Activated naive CD8-positive, alpha-beta T cell treated with anti-CD3 and anti-CD28 coated beads, Interleukin-2, amount 10 ng/mL, durations not matched to agents 7 days and 5 days (primary cell): ENCODE measurements at places on chromosomes 7 and 10. TPM values are rescaled to one million over a fixed set of nuclear protein-coding genes. Genes with fewer than 3 reads are reported as not detected.
A peak's percentile ranks its signal among the peaks of the same experiment; 100 is the strongest.

FAM149B1 gene
- total RNA-seq: 18.4 TPM

GRCh38 chr10:4058514-4059029 is 273.6 kb upstream of the KLF6 start:
- H3K36me3 ChIP-seq: peaks cover 6% of the 10 kb centered on the region
- no peaks in the 10 kb centered on the region for H3K27me3 ChIP-seq
- H3K4me1 ChIP-seq: peaks cover 25% of the 10 kb centered on the region
- no peak overlapping the region for H3K4me3 ChIP-seq

GRCh38 chr10:100183481-100183880 is 2.3 kb downstream of the ERLIN1 start:
- no peaks in the 10 kb centered on the region for H3K27me3 ChIP-seq
- peaks cover 20% of the 10 kb centered on the region for H3K36me3 ChIP-seq
- H3K4me1 ChIP-seq: peaks cover 47% of the 10 kb centered on the region

DNA sequence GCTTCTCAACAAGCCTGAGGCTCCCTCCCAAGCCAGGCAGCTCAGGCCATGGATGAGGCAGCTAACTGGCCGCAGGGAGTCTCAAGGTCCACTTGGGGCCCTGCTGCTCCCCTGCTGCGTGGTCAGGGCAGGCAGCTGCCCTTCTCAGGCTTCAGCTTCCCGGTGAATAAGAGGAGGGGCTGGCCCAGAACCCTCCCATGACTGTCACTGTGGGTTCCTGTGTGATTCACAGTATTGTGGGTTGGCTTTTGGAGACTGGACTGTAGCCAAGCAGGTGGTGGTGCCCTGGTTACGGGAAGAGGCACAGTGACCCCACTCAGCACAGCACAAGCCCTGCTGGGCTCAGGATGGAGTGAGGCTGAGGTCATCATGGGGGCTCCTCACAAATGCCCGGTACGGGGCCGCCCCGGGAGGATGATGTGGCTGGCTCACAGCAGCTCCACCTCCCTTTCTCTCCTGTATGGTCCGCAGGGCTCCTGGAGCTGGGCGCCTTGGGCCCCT is 189.8 kb downstream of the HECW1 start:
- H3K36me3 ChIP-seq: no peaks in the 10 kb centered on the region
- DNase-seq: no peak
- H3K27ac ChIP-seq: no peak overlapping the region
- no peak overlapping the region for H3K4me3 ChIP-seq
- peaks cover 7% of the 10 kb centered on the region for H3K27me3 ChIP-seq
- H3K4me1 ChIP-seq: peaks cover 1% of the 10 kb centered on the region

DNA sequence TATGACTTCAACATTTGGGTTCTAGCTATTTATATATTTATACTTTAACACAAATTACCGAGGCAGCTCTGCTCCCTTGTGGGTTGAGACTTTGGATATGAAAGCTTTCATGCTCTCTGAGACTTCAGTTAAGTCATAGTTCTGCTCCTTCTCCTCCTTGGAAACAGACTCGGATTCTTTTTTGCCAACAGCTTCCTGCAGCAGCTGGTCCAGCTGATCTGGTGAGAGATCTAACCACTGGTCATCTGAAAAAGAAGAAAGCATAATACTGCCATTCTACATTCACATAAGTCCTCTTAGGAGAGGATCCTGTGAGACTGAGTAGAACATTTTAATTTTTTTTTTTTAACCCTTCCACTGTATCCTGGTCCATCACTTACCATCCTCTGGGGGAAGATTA is 28.6 kb downstream of the ECD start:
- no peaks in the 10 kb centered on the region for H3K27me3 ChIP-seq
- peaks cover 15% of the 10 kb centered on the region for H3K36me3 ChIP-seq
- no peak overlapping the region for H3K4me3 ChIP-seq

GRCh38 chr10:66852811-66853210 is 73.0 kb upstream of the LRRTM3 start:
- DNase-seq: no peak
- no peaks in the 10 kb centered on the region for H3K36me3 ChIP-seq
- H3K4me3 ChIP-seq: no peak overlapping the region

- H3K4me3 ChIP-seq: no peak overlapping the region
- DNase-seq: no peak
These were observed 238.6 kb downstream of the CNTNAP2 start for GRCh38 chr7:146355216-146355615.

- peaks cover 10% of the 10 kb centered on the region for H3K27me3 ChIP-seq
- no peak overlapping the region for H3K4me3 ChIP-seq
- H3K27ac ChIP-seq: no peak overlapping the region
- H3K4me1 ChIP-seq: no peaks in the 10 kb centered on the region
These were observed 179.4 kb upstream of the MKLN1 start for GRCh38 chr7:131148258-131148657.

UPK3B gene
- 2.7 TPM for total RNA-seq

GRCh38 chr7:46850563-46851330 is 731.2 kb downstream of the TNS3 start:
- no peak for DNase-seq
- no peaks in the 10 kb centered on the region for H3K36me3 ChIP-seq
- no peak overlapping the region for H3K27ac ChIP-seq
- no peaks in the 10 kb centered on the region for H3K4me1 ChIP-seq

DNA sequence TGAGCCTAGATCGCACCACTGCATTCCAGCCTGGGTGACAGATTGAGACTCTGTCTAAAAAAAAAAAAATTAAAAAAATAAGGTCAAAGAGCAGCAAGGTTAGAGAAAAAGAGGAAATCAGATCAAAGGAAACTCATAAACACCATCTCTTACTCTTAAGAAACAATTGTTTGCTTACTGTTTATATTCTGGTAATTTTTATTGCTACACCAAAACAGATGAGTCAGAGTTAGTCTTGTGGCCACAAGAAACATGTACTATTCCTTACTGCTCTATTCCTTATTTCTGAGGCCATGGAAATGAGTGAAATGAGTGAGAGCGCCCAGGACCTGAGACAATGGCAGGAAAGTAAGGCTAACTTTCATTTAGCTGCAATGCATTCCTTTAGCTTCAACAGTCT is 387.3 kb downstream of the HPSE2 start:
- H3K4me1 ChIP-seq: no peaks in the 10 kb centered on the region
- no peaks in the 10 kb centered on the region for H3K36me3 ChIP-seq
- no peak overlapping the region for H3K27ac ChIP-seq

- H3K36me3 ChIP-seq: no peaks in the 10 kb centered on the region
- no peak overlapping the region for H3K4me3 ChIP-seq
- H3K4me1 ChIP-seq: no peaks in the 10 kb centered on the region
These were observed 196.6 kb upstream of the KIAA1217 start for GRCh38 chr10:24012249-24012803.

PDZD8 gene
- total RNA-seq: 18.8 TPM

VAX1 gene
- total RNA-seq: not detected

SPDYE2 gene
- 0.28 TPM for total RNA-seq

DNA sequence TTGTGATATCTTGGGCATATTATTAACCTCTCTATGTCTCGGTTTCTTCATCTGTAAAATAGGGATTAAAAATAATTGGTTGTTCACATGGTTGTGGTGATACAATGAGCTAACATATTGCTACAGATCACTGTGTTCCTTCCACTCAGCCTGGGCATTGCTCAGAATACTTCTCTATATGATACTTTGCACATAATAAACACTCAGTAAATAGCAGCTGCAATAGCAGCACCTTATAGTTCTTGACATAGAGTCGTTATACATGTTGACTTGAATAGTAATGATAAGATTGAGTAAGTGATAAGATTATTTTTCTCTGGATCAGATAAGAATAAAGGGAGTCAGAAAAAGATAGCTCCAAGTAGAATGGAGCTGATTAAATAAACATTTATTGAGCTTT is 42.3 kb downstream of the PTTG1IP2 start:
- no peak overlapping the region for H3K4me3 ChIP-seq
- H3K27ac ChIP-seq: no peak overlapping the region
- H3K36me3 ChIP-seq: no peaks in the 10 kb centered on the region
- no peak for DNase-seq
- H3K4me1 ChIP-seq: no peaks in the 10 kb centered on the region
- H3K27me3 ChIP-seq: peaks cover 4% of the 10 kb centered on the region

- peaks cover 14% of the 10 kb centered on the region for H3K27me3 ChIP-seq
- peaks cover 30% of the 10 kb centered on the region for H3K4me1 ChIP-seq
- no peak for DNase-seq
- peaks cover 1% of the 10 kb centered on the region for H3K36me3 ChIP-seq
- peak overlapping the region; percentile 24 for H3K27ac ChIP-seq
These were observed 29.8 kb downstream of the GSDME start for GRCh38 chr7:24727154-24728120.

PLAC9 gene
- total RNA-seq: not detected

ST7 gene
- 4.6 TPM for total RNA-seq

KIF11 gene
- total RNA-seq: 53.7 TPM

SLC26A3 gene
- not detected for total RNA-seq

- no peak overlapping the region for H3K27ac ChIP-seq
These were observed 1092.8 kb upstream of the POT1 start for GRCh38 chr7:126022452-126022851.

GRCh38 chr7:124879103-124879502 is 50.5 kb downstream of the POT1 start:
- H3K27me3 ChIP-seq: no peaks in the 10 kb centered on the region
- no peak for DNase-seq
- H3K36me3 ChIP-seq: peaks cover 9% of the 10 kb centered on the region
- H3K4me3 ChIP-seq: no peak overlapping the region
- H3K27ac ChIP-seq: no peak overlapping the region

DNA sequence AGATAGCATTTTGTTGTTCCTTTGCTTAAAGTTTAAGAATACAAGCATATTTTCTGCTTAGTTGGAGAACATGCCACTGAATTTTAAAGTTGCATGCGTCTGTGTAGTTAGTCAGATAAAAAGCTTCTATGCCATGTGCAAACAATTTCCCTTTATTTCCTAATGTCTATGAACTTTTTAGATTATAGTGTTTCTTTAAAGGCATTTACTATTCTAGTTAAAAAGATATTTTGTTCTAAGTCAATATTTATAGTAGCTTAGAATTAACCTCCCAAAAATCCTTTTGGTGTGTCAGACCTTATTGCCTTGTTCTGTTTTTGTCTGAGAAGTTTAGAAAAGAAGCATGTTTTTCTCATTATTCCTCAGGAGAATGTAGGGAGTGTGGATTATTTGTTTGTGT is 99.0 kb upstream of the GATA3 start:
- peaks cover 3% of the 10 kb centered on the region for H3K4me1 ChIP-seq
- DNase-seq: no peak
- peaks cover 2% of the 10 kb centered on the region for H3K36me3 ChIP-seq
- no peak overlapping the region for H3K27ac ChIP-seq

- no peak overlapping the region for H3K4me3 ChIP-seq
- peaks cover 8% of the 10 kb centered on the region for H3K36me3 ChIP-seq
These were observed 98.6 kb upstream of the MDFIC start for GRCh38 chr7:114823290-114823689.

DNA sequence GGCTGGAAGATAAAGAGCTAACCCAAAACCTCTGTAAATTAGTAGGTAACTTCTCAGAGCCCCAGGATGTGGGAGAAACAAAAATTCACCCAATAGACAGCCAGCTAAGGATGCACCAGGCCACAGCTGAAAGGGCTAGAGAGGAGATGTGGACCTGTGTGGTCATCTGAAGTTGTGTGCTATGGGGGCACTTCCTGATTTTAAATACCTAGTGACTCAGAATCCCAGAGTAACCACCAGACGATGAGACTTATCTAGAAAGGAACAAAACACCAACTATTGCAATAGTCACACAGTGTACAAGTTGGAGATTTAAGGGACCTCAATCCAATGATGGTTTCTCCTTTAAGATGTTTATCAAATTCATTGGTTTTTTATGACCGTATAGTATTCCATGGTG is 408.3 kb upstream of the ANKRD30A start:
- DNase-seq: no peak
- no peaks in the 10 kb centered on the region for H3K4me1 ChIP-seq
- no peak overlapping the region for H3K4me3 ChIP-seq
- H3K36me3 ChIP-seq: no peaks in the 10 kb centered on the region
- no peak overlapping the region for H3K27ac ChIP-seq

DNA sequence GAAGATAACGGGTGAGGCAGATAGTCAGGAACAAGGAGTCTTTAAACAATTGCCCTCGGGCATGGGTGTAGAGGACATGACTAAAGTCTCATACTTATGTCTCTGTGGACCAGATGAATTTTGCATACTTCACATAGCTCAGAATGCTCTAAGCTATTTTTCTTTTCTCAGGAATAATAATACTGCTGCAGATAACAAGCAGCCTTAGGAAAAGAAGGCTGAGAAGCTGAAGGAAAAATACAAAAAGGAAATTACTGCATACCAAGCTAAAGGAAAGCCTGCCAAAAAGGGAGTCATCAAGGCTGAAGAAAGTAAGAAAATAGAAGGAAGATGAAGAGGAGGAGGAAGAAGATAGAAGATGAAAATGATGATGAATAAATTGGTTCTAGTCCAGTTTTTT is 13.4 kb upstream of the ERCC6 start:
- H3K4me3 ChIP-seq: no peak overlapping the region
- DNase-seq: no peak
- H3K4me1 ChIP-seq: no peaks in the 10 kb centered on the region
- H3K36me3 ChIP-seq: no peaks in the 10 kb centered on the region

DNA sequence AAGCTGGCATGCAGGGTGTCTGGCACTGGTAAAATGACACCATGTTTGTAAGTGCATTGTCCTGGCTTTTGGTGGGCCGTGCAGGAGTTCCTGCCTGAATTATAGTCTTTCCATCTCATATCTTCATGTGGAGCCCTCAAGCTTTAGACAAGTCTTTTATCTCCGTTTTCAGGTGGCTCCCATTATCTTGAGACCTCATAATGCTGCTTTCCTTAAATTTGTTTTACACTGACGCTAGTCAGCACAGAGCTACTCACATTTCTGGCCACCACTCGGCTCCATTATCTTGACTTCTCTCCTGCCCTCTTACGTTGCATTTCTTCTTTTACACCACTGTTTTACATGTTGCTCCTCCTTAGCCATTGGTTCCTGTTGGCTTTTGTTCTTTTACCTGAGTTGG is 37.2 kb downstream of the LRRC4 start:
- no peak overlapping the region for H3K4me3 ChIP-seq
- H3K4me1 ChIP-seq: no peaks in the 10 kb centered on the region
- no peak overlapping the region for H3K27ac ChIP-seq
- H3K27me3 ChIP-seq: no peaks in the 10 kb centered on the region

DNA sequence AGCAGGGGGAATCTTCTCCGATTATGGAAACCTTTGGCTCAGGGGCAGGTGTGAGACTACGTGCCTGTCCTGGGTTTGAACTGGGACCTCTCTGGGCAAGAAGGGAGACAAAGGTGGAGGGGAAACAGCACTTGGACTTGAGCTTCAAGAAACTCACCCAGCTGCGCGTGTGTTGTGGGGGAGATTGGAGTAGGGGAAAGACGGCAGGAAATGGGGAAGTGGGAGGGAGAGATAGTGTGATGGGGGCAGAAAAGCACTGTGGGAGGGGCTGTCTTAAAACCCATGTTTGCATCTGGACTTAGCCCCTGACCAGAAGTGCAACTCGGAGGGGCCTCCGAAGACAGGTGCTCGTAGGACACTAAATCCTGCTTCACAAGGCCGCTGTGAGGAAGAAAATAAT is 107.0 kb downstream of the HIP1 start:
- no peak overlapping the region for H3K27ac ChIP-seq
- H3K4me1 ChIP-seq: peaks cover 2% of the 10 kb centered on the region
- no peak overlapping the region for H3K4me3 ChIP-seq
- H3K27me3 ChIP-seq: no peaks in the 10 kb centered on the region
- DNase-seq: no peak

GRCh38 chr7:138429577-138430250 is 30.3 kb upstream of the TRIM24 start:
- H3K27ac ChIP-seq: no peak overlapping the region
- H3K36me3 ChIP-seq: peaks cover 4% of the 10 kb centered on the region
- no peak overlapping the region for H3K4me3 ChIP-seq
- H3K4me1 ChIP-seq: no peaks in the 10 kb centered on the region
